ENCODE measurements at places on chromosomes 13 and 19.
A peak's percentile ranks its signal among the peaks of the same experiment; 100 is the strongest.

DNA sequence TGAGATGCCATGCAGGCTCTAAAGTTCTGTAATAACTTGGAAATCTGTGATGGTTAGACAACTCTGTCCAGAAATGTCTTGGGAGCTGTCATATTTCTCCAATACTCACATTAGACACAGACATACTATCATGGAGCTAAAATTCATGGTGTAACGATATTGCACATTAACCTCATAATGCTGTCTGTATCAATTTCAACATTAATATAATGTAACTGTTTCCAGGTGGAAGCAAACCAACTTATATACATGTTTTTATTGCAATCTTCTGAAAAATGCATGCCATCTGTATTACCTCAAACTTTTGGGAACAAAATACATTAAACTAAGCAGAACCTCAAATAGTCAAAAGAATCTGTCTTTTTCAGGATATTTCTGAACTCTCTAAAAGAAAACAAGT lies 14.7 kb upstream of the SPART start:
- no peak for DNase-seq

DNA sequence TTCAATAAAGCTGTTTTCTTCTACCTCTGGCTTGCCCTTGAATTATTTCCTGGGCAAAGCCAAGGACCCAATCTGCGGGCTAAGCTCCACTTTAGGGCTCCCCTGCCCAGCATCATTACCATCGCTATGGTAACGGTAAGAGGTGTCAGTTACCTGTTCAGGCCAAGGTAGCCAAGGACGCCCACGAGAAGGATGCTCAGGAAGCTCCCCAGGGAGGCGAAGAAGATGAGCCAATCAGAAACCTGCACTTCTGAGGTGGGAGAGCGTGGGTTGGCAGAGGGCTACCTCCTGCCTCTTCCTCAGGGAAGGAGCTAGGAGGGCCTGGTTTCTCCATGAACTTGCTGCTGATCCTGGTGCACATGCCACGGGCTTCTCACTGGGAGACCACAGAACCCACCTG lies 24.7 kb downstream of the IL12RB1 start:
- no peak for DNase-seq

DNA sequence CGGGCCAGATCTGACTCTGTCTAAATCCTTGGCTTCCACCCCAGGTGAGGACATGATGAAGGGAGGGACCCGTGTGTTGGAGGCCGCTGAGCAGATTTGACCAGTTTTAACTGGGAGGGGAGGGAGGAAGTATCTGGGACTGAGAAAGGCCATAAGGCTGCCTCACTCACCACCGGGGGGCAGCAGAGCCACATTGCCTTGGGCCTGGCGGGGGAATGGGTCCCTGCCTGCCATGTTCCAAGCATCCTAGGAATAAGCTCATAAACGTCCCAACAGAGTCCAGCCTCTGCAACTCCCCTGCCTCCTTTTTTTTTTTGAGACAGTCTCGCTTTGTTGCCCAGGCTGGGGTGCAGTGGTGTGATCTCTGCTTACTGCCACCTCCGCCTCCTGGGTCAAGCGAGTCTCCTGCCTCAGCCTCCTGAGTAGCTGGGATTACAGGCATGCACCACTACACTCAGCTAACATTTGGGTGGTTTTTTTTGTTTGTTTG lies 15.5 kb downstream of the MAST3 start:
- peak; percentile 95 for DNase-seq

GRCh38 chr19:35153701-35154524 lies 622 bp upstream of the FXYD5 start:
- DNase-seq, result no peak

GRCh38 chr19:20028611-20029010 lies 10.7 kb downstream of the ZNF682 start:
- no peak for DNase-seq
